ENCODE measurements at places on chromosomes 4 and X. TPM values are rescaled to one million over a fixed set of nuclear protein-coding genes. Genes with fewer than 3 reads are reported as not detected.
A peak's percentile ranks its signal among the peaks of the same experiment; 100 is the strongest.

HSFX3 gene
- not detected for total RNA-seq

FAM47E gene
- total RNA-seq: under 0.01 TPM

GRCh38 chr4:21801661-21802385 lies 146.7 kb downstream of the KCNIP4 start:
- peak; percentile 9 for DNase-seq

- no peak for DNase-seq
Observed at GRCh38 chr4:129326571-129327460, 230.9 kb downstream of the C4orf33 start.

DNA sequence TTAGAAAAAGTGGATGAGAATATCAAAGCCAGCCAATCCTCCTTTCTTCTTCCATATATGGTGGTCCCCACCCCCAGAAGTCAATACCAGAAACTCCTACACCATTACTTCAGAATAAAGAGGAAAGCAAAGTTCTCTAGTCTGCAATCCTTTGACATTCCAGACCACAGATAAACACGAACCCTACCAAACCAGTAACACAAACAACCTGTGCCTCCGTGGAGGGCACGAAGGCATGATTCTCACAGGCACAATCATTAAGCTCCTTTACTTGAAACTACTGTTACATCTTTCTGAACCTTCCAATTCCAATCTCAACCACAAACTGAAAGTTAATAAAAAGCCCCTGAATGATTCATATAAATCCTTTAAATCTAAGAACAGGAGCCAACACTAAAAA lies 16.3 kb downstream of the MAML3 start:
- no peak for DNase-seq

GAGE2A gene
- total RNA-seq: not detected

DNA sequence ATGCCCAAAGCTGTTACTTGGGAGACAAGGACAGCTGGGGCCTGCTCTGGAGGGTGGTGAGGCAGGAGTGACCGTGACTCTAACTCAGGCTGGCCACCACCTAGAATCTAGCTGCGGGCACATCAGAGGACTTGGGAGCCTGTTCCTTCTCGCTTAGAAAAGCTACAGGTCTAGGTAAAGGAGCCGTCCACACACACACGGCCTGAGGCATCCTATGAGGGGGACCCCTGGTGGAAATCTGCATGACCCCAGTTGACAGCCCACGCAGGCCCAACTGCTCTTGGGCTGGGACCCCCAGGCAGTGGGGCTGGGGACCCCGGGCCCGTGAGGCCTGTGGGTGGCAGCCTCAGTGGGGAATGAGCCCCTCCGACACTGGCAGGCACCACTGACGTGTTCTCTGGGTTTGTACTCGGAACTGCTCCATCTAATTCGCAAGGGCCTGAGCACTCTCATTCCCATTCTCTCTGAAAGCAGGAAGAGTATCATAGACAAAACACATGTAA lies 75.6 kb downstream of the ACOX3 start:
- DNase-seq: peak; percentile 67

DNA sequence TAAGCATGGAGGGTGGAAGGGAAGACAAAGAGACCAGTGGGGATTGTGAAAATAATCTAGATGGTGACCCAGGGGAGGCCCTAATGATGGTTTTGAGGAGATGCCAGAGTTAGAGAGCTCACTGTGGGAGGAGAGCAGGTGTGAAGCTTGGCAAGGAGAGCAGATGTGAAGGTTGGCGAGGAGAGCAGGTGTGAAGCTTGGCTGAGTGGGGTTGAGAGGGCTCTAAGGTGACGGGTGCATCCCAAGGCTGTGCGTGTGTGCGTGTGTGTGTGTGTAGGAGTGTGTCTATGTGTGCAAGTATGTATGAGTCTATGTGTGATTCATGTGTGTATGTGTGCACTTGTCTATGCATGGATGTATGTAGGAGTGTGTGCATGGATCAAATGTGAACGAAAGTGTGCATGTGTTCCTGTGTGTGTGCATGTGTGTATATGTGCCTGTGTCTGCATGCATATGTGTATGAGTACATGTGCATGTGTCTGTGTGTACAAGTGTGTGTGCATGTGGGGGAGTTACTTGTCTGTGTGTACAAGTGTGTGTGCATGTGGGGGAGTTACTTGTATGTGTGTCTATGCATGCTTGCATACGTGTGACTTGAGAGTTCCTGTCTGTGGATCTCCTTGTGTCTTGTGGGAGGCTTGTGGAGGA lies 72.0 kb downstream of the EVC start:
- no peak for DNase-seq

GABRE gene
- 32.1 TPM for total RNA-seq

GRCh38 chr4:123974386-123975149 lies 578.0 kb downstream of the SPRY1 start:
- DNase-seq: no peak

RPL9 gene
- 1,561 TPM for total RNA-seq
